ENCODE measurements at places on chromosomes 6 and 20.

DNA sequence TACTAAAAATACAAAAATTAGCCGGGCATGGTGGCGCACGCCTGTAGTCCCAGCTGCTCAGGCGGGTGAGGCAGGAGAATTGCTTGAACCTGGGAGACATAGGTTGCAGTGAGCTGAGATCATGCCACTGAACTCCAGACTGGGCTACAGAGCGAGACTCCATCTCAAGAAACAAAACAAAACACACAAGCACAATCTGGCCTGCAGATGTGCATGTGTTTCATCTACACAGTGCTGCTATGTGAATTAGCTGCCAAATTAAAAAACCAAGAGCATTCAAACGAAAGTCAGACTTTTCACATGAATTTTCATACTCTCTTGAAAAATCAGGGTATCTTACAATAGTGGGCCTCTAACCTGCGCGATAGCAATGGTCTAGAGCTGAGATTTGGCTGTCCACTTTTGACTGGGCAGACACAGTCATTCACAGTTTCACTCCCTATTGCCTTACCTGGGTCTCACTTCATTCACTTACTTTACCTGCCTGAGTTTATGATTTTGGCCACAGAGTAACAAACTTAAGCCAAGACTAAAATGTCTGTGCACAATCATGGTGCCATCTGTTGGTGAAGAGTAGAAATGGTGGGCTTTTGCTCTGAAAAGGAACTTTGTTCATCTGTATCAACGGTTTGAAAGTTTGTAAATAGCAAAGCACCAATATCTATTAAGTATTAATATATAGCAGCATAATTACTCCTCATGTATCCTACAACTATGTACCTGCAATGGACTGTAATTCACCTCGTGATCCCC is 138.5 kb upstream of the UST start:
- DNase-seq = no peak

DNA sequence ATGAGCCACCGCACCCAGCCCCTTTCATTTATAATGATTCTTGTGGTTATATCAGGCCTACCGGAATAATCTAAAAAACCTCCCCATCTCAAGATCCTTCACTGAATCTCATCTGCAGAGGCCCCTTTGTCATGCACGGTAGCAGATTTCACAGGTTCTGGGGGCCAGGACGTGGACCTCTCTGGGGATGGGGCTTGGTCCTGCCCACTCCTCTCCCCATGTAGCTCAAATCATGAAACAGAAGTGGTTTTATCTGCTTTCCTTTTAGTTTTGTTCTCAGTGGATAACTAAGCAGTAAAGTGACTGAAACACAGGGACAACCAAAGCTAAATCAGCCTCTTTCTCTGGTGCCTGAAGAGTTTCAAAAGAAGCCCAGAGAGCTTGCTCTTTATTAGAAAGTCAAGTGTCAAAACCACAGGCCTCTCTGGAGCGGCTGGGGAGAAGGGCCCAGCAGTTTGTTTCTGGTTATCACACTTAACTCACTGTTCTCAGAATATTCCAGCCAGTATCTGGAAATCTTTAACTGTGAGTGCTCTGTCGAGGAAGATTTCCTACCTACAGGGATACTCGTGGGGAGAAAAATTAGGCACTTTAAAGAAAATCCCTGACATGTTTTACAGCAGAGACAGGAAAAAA is 60.6 kb upstream of the FAM184A start:
- DNase-seq = peak; percentile 34

DNA sequence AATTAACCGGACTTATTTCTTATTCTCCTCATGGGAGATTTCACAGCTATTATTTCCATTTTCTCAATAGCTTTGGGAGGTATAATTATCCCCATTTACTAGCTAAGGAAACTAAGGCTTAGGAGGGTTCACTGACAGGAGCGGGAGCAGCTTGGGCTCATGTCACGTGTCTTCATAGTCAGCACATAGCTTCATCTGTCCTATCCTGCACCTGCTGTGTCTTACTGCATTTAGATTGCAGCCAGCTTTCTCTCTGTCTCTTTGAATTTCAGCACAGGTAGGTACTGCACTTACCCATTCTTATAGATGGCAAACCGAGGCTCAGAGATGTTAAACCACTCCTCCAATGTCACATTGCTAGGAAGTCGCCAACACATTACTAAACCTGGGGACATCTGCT is 839.9 kb downstream of the MAFB start:
- DNase-seq = no peak

- DNase-seq = no peak
Observed at GRCh38 chr6:33723371-33724085, 12.0 kb upstream of the UQCC2 start.

GRCh38 chr6:118876198-118876597 is 17.8 kb upstream of the ASF1A start:
- DNase-seq = no peak

- DNase-seq = no peak
Observed at GRCh38 chr6:5782783-5783547, 223.8 kb downstream of the NRN1 start.

- DNase-seq = no peak
Observed at GRCh38 chr6:116028233-116028632, 32.5 kb downstream of the FRK start.

GRCh38 chr20:34249291-34249690 is 8.1 kb downstream of the ASIP start:
- DNase-seq = no peak

- no peak for DNase-seq
Observed at GRCh38 chr20:34579191-34579978, 20.9 kb downstream of the MAP1LC3A start.

Measured in SK-N-DZ (cell line).